ENCODE measurements at places on chromosomes 12 and 14.
A peak's percentile ranks its signal among the peaks of the same experiment; 100 is the strongest.

GRCh38 chr12:121095544-121096198 is 37.0 kb upstream of the P2RX7 start:
- DNase-seq, result peak; percentile 76

- peak; percentile 13 for DNase-seq
Measured at GRCh38 chr14:60753264-60754119, 18.9 kb downstream of the MNAT1 start.

DNA sequence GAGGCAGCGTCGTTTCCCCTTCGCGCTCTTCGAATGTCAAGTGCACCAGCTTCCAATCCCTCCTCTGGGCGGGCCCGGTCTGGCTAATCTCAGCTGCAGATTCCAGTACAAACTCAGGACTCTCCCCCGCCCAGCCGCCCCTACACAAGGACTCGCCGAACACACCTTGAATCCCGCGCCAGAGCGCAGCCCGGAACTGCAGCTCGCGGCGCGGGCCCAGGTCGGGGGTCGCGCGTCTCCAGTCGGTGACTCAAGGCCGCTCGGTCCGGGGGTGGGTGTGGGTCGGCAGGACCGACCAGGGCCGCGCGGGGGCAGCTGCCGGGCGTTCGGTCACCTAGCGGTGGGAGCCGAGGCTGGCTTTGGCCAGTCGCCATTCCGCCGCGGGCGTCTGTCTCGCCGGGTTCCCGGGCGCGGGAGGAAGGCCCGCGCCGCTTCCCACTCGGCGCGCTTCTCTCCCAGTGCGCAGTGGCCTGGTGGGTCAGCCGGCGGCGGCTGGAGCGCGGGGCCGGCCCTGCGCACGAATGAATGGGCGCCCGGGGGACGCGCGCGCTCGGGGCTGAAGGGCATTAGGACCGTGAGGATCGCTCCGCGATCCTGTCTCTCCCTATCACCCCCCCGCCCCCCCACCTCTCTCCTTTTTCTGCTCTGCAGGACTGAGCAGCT is at the start of gene GALNT16:
Gene GALNT16, plus strand, starts transcription at position 632 of the 663 bp plus-strand sequence. CDS start 133 bp downstream, outside the sequence.
- no peak for DNase-seq

GRCh38 chr12:29844667-29845066 is 60.9 kb upstream of the TMTC1 start:
- no peak for DNase-seq

GRCh38 chr12:130013771-130014484 is 110.1 kb upstream of the TMEM132D start:
- peak; percentile 35 for DNase-seq

DNA sequence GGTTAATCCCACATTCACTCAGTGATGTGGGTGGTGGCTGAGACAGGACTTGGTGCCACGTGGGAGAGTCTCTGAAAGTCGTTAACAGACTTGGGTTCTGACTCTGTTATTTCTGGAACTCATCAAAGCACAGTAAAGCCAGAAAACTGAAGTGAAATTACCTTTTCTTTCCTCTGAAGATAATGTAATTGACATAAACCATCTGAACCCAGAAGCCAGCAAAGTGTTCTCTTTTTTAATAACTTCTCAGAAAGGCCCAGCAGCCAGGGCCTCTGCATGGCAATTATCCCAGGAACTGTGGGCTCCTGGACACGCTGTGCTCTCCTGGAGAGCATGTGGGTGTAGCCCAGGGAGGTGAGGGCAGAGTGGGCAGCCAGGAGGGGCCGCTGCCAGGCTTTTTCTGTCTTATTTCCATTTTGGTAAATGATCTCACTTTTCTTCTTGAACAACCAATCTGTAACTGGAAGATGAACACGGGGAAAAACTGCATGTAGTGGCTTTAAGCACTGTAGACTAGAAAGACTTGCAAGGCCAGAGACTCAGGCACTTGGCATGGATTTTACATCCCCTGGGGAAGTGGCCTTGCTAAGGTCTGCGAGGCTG is 444.1 kb upstream of the TMEM132C start:
- no peak for DNase-seq
